NCI-H2171 (cell line): ENCODE measurements at places on chromosomes 5 and 9.

DNA sequence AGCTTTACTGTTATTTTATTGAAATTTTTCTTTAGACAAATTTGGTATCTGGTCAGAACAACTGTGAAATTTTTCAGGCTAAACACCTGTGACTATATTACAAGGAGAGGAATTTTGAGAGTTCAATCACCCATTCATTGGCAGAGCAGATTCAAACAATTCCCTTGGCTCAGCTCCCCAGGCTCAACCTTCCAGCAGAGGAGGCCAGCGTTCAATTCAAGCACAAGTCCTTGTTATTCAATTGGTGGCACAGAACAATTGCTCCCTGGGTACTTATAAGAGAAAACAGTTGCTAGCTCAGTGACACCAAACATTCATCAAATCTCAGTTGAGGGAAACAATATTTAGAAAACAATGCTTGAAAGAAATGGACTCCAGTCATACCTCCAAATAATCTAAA is 83.3 kb downstream of the SUSD1 start:
- DNase-seq, result no peak

DNA sequence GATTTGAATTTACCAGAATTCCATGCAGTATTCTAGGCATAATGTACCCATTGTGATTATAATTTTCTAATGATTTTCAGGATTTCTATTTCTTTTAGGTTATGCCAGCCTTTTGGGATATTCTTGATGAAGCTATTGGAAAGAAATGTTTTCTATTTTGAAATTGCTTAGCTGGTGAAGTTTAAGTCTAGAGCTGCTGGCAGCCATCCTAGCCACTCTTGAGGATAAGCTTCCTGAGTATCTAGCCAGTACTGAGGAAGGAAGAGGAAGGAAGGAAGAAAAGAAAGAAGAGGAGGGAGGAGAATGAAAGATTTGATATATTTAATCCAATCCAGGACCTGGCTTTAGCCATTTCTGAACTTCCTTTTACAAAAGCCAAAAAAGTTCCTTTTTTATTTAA is 142.1 kb upstream of the DAB2 start:
- no peak for DNase-seq

- DNase-seq, result peak; percentile 52
Measured at GRCh38 chr9:133463234-133463863, 3.6 kb downstream of the CACFD1 start.

GRCh38 chr5:61926911-61927310 is 379.1 kb upstream of the KIF2A start:
- DNase-seq, result no peak
